ENCODE measurements at places on chromosomes 2 and 18.

DNA sequence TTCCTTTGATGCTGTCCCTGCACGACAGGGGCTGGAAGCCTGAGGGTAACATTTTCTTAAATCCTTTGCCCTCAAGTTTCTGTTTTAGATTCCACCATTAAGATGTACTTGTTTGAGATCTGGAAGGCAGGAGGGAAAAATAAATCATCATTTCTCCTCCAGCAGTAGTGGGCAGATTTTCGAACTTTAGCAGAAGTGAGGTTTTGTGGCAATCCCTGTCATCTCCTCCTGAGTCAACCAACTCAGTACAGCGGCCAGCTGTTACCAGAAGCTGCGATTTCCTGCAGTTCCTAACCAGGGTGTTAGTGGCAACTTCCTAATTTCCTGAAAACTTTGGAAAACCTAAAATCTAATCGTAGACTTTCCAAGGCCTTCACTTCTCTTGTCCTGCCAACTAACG lies 517.2 kb upstream of the ACVR2A start:
- DNase-seq, result no peak

- no peak for DNase-seq
These were observed 181.1 kb downstream of the SOCS6 start for GRCh38 chr18:70469916-70470315.

GRCh38 chr2:190303647-190304046 lies 16.0 kb downstream of the HIBCH start:
- no peak for DNase-seq

DNA sequence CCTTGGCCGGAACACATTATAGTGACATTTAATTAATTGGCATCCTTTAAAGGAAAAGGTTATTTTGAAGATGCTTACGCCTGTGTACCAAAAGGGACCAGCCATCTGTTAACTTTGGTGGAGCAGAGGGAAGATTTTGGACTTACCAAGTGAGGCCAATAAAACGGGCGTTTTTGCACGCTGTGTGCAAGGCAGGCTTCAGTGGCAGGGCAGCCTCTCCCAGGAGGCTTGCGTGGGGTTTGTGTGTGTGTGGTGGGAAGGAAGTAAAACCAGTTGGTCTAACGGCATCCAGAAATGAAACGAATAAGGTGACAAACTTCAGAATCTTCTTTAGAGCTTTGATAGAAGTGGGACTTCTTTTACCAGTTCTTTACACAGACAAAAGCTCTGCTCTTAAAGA lies 191.7 kb downstream of the PRKCE start:
- DNase-seq, result no peak

DNA sequence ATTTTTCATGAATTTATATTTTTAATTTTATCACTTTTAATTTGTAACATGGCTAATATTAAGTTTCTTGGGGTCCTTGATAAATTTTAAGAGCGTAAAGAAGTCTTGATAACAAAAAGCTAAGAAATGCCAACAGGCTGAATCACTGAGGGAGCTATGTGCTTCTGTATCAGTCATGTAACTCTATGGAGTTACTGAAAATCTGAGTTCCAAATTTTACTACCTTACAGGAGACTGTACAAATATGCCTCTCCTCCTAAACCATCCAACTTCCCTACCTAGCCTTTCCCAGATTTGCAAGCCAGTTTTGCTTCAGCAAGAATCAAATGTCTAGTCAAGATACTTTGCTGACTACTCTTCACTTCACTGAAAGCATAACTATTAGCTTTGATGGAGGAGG lies 35.7 kb downstream of the FEZ2 start:
- DNase-seq, result no peak

GRCh38 chr2:72694715-72695496 lies 130.9 kb downstream of the EXOC6B start:
- peak; percentile 77 for DNase-seq

GRCh38 chr2:132779206-132779721 lies 109.3 kb upstream of the LYPD1 start:
- no peak for DNase-seq

- DNase-seq, result no peak
These were observed 198.0 kb downstream of the CDH20 start for GRCh38 chr18:61531182-61531581.

GRCh38 chr2:23745068-23745725 lies 181.7 kb downstream of the ATAD2B start:
- DNase-seq, result no peak

DNA sequence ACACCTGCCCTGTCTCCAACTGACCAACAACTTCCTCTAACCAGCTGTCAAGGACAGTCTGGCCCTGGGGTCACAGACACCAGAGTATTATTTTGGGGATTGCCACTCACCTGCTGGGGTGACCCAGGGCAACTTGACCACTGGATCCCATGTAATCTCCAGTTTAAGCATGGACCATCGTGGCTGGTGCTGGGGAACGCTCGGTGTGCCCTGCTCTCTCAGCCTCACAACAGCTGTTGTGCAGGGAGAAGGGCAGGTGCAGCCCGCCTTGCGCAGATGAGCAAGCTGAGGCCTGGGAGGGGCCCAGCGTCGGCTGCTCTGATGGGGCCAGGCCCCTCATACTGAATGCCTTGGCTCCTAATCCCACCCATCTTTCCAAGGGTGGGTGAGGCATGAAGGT lies 21.0 kb upstream of the INHBB start:
- no peak for DNase-seq

- DNase-seq, result no peak
These were observed 324.0 kb downstream of the TXNL1 start for GRCh38 chr18:56314396-56314795.

DNA sequence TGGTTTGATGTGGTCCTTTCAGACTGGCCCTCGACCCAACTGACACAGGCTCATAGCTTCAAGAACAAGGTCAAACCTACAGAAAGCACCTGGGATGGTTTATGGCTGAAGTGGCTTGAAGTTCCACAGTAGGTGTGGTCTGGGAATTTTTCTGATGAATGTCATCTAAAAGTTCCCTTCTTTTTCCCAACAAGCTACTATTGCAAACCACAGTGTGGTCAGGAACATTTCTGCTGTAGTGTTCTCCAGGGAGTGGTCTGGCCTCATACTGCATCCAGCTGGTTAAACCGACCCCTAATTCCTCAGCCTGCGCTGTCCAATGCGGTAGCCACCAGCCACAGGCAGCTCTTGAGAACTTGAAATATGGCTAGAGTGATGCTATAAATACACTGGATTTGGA lies 92.7 kb downstream of the FAM124B start:
- DNase-seq, result no peak

DNA sequence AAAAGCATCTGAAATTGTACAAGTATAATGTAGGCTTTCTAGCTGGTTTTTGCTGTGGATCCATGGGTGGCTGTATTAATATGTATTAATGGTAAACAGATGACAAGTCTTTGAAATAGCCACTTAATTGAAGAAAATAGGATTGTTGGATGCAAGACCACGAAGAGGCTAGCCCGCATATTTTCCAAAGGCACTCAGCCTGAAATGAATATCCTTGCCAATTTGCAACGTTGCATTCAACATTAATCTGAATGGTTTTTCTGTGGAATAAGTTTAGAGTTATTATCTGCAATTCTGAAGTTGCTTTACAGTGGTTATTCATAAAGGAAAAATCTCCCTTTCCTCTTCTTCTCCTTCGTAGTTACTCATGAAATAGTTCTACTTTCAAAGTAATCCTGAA lies 86.2 kb upstream of the SPATS2L start:
- no peak for DNase-seq

Measured in large intestine (tissue), 12 donors.